Kidney epithelial cell (primary cell): ENCODE measurements at places on chromosomes 3 and 15. TPM values are rescaled to one million over a fixed set of nuclear protein-coding genes. Genes with fewer than 3 reads are reported as not detected.

SPRED1 gene
- 20.4 and 22.0 TPM in 2 replicates for total RNA-seq

EPHA3 gene
- 0.04 and 0.07 TPM in 2 replicates for total RNA-seq

TICRR gene
- total RNA-seq: 1.7 and 2.2 TPM in 2 replicates

TMEM207 gene
- not detected in 2 replicates for total RNA-seq

WNT7A gene
- 14.4 and 17.1 TPM in 2 replicates for total RNA-seq

MAGEF1 gene
- total RNA-seq: 32.5 and 48.0 TPM in 2 replicates
